ENCODE measurements at places on chromosomes 5 and 9.

- no peak for DNase-seq
Observed at GRCh38 chr9:95907794-95908193, 32.3 kb downstream of the ERCC6L2 start.

DNA sequence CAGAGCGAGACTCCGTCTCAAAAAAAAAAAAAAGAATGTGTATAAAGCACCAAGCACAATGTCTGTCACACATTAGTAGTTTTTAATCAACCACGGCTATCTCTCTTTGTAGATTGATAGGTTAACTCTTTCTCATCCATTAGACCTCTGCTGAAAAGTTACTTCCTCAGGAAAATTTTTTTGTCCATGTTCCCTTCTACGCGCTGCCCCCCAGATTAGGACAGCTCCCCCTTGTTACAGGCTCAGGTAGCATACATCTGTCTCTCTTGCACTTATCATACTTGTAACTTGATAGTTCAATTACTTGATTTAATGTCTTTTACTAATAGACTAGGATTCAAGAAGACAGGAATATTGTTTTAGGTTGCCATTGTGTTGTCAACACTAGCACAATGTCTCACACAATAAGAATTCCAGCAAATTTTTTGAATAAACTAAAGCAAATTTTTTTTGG, 1.5 kb downstream of the SPDL1 start:
- DNase-seq: peak; percentile 16

GRCh38 chr9:118438810-118439209, 734.6 kb downstream of the TLR4 start:
- no peak for DNase-seq

DNA sequence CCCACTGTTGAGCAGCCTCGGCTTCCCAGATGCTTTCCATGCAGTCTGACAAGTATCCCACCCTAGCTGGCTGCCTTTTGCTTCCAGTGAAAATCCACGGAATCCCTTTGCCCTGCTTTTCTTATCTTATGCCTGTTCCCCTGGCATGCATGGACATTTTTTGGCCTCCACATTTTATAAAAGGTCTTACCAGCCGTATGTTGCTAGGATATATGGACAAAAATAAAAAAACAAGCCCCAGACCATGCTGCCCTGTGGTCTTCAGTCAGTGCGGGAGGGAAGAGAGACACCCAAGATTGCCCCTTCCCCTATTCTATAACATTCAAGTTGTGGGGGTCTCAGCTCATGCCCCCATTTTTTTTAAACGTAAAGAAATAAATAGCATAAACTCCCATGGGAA, 129.6 kb downstream of the COL23A1 start:
- DNase-seq: no peak

DNA sequence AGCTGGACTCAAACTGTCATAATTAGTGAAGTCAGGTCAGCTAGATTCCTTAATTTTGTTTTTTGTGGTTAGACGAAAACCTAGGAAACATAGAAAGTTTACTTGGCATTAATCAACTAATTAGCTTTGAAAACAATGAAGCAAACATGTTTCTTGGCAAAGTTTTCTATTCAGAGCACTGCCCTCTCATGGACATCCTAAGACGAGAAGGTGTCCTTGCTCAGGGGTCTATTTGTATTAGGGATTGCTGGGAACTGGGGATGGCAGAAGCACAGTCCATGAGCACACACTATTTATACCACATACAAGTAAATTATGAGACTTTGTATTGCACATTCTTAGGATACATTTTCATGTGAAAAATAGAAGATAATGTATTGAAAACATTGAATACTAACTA, 49.7 kb downstream of the POC5 start:
- no peak for DNase-seq

DNA sequence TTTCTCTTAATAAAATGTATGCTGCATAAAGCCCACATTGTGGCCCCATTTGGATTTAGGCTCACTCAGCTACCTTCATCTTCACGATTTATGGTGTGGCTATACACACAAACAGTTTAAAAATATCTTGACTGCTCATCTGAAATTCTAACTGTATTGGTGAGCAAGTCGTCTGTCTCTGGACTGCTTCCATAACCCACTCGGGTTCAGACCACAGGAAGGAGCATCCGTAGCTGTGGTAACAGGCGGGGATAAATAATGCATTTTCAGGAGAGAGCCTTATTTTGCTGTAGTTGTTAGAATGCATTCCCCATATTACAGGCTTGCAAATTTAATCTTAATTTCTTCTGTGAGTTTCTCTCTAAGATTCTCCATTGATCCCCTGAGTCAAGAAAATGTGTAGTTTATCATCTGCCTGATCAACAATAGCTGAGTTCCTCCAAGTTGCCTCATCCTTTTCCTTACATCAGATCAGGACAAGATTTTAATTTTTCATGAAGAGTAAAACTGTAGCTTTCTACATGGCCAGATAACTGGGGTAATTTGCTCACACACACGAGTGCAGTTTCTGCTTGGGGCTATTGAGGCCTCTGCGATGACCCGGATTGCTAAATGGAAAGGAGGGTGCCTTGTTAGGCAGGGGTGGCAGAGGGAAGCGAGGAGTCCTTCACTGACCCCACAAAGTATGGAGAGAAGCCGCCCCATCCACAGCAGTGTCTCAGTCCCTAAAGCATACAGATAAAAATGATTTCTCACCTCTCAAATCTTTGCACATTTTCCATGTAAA, 133.9 kb downstream of the FSTL4 start:
- no peak for DNase-seq

- no peak for DNase-seq
Observed at GRCh38 chr5:124056326-124056990, 544.5 kb downstream of the CSNK1G3 start.

DNA sequence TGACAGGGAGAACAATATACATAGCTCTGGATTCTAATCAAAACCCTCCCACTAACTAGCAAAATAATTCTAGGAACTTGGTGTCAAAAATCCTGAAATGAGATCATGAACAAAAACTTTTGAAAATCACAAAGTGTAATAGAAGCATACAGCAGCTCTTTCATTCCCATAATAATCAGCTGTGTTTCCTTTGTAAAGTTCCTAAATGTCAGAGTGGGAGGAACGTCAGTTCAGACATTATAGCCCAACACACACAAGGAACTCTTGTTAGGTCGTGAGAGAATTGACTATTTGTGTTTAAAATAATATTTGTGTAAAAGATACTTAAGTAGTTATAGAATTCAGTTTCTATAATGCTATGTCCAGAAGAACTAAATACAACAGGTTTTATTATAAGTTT, 312.8 kb downstream of the SEMA5A start:
- no peak for DNase-seq

DNA sequence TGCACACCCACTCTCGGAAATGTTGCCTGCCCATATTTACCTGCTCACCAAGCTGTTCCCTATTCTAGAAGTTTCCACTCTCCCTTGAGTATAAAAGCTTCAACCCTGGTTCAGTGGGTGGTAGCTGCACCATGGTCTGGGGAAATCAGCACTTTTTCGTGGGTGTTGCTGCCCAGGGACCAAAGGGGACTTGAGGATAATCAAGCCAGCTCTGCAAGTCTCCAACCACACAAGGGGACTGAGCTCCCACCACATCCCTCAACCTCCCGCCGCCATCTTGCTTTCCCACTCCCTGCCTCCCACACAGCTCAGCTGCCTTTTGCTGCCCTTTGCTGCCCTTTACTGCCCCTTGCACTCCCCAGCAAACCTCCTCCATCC, 210.0 kb downstream of the AUH start:
- no peak for DNase-seq

DNA sequence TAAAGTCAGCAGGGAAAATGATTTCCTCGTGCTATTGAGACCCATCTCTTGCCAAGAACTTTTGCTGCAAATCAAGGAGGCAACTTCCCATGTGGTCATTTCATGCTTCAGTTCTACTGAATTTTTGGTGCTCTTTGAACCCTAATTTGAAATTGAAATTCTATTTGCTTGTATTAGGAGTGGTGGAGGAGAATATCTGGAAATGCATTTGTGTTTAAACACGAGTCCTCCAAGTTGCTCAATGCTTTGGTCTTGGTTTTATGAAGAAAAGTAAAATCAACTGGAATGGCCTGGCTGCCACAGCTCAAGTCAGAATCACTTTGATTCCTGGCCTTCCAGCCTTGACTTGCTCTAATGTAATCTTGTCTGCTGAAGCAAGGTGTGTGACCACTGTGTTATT, 613.2 kb downstream of the TLE1 start:
- DNase-seq: no peak

DNA sequence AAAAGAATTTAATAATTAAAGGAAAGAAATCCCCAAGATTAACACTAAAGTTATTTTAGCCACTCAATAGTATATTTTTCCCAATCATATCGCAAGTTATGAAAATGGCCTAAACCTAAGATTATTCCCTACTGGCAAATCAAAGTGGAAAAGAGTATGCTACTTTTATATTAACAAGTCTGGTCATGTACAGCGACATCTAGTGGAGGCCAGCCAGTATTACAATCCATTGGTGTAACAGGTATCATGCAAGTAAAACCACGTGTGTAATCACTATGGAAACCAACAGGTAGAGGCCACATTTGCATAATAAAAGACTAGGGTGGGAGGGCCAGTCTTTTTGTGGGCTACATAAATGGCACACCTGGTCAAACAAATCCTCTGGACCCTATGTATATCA, 976.4 kb upstream of the CDH9 start:
- peak; percentile 7 for DNase-seq

GRCh38 chr5:37665889-37666288, 174.0 kb downstream of the GDNF start:
- peak; percentile 89 for DNase-seq

DNA sequence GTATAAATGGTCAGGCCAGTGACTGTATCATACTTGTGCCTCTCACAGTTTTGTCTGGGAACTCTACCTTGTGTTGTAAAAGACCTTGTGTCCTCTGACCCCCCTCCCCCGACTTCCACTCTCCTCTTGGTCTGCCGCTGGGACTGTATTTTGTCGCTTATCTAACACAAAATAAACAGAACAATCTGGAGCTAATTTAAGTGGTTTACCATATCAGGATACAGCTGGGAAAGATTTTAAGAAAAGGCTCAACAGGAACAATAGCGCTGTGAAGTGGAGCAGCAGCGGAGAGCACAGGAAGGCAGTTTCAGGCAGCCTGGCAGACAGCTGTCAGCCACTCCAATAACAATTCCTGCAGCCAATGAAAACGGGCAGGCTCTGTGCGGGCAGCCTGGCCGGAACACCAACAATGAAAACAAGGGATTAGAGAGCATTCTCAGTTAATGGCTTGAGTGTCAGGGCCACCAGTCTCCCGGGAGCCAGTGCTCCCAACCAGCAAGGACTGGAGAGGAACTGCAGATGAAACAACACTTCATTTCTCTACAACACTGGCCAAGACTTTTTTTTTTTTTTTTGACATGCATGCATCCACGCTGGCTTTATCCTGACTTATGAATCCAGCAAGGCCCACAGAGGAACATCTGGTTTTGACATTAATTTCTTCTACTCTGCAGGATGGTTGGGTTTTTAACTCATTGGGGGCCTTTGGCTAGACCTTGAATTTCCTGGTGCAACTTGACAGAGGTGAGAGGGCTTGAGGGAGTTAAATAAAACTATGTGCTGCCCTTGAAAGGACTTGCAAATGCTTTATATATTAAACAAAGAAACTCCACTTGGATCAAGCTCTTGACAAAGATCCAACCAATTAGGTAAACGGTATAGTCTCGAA, 76.7 kb downstream of the ARSB start:
- peak; percentile 87 for DNase-seq

Measured in LHCN-M2 (cell line).